ENCODE measurements at places on chromosomes 7 and 10.
A peak's percentile ranks its signal among the peaks of the same experiment; 100 is the strongest.

GRCh38 chr7:158613481-158613880 is 25.9 kb upstream of the PTPRN2 start:
- no peak for DNase-seq

GRCh38 chr10:33773253-33773573 is 438.7 kb upstream of the NRP1 start:
- no peak for DNase-seq

DNA sequence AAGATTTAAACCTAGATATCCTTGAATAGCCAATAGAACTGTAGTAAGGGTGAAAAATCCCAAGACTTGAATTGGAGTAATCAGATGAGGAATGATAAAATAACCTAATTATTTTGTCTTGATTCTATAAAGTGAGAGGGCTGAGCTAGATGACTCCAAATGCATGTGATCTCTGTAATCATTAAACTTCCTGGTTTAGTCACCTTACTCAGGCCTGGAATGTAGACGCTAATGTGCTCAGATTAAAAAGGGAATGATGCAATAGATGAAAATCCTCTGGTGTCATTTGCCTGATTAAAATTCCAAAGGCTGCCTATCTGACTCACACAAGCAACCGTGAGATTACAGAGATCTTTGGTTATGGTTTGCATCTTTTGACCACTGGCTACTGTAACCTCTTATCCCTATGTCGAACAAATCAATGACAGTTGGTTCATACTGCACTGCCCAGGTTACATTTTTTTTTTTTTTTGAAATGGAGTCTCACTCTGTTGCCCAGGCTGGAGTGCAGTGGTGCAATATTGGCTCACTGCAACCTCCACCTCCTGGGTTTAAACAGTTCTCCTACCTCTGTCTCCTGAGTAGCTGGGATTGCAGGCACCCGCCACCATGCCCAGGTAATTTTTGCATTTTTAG is 2.9 kb upstream of the HKDC1 start:
- no peak for DNase-seq

GRCh38 chr7:48182718-48183369 is 11.6 kb downstream of the ABCA13 start:
- no peak for DNase-seq

- no peak for DNase-seq
These were observed 1.4 kb downstream of the HOXA5 start for GRCh38 chr7:27141923-27142579.

GRCh38 chr10:11282661-11283060 is 265.0 kb downstream of the CELF2 start:
- DNase-seq, result no peak

- DNase-seq, result no peak
These were observed 37.4 kb upstream of the RSU1 start for GRCh38 chr10:16854623-16855022.

DNA sequence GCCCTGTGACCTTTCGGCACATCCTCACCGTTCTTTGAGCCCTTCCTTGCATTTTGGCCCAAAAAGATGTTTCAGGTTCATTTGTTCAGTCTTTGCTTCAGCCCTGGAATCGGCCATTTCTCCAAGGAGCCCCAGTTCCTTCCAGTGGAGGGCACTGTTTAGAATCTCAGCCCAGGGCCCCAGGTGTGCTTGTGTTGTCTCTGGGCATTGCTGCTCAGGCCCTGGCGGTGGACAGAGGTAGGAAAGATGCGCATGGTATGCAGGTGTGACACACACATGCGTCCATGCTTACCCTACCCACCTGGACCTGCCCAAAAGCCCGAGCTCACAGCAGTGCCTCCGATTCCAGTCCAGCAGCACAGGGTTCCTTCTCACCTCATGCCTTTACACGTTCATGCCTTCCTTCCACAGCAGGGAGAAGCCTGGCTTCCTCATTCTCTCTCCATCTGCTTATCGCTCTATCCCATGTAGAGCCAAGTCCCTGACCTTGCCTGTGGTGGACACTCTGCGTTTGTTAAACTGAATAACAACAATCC is 70.6 kb downstream of the LHPP start:
- DNase-seq, result no peak

DNA sequence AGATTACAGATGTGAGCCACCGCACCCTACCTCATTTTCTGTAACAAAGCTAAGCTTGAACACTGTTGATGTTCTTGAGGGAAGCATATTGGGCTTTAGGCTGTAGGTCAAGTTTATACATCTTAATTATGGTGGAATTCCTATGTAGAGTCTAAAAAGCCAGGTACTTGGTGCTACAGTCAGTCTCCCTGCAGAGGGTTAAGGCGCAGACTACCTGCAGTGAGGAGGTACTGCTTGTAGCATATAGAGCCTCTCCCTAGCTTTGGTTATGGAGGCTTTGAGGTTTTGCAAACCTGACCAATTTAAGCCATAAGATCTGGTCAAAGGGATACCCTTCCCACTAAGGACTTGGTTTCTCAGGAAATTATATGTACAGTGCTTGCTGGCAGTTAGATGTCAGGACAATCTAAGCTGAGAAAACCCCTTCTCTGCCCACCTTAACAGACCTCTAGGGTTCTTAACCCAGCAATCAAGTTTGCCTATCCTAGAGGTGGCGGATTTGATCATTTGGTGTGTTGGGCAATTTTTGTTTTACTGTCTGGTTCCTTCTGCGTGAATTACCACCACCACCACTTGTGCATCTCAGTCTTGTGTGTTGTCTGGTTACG is 6.0 kb downstream of the PPIA start:
- DNase-seq, result no peak

GRCh38 chr7:138170959-138171703 is 94.9 kb downstream of the AKR1D1 start:
- DNase-seq, result no peak

DNA sequence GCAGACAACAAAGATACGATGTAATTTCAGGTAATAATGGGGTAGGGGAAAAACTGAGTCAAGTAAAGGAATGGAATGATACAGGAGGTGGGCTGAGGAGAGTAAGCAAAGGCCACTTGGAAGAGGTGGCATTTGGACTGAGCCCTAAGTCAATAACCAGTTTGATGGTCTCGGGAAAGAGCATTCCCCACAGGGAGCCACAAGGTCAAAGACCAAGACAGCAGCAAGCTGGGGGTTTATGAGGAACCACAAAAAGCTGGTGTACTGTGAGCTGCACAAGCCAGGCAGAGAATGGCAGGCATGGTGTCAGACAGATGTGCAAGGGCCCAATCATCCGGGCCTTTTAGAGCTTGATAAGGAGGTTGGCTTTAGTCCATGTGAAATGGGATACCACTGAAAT is 98.7 kb downstream of the NOC3L start:
- DNase-seq, result no peak

GRCh38 chr7:121103579-121103978 is 115.1 kb downstream of the CPED1 start:
- no peak for DNase-seq

GRCh38 chr10:76285012-76285411 is 853.6 kb downstream of the LRMDA start:
- DNase-seq, result no peak

- peak; percentile 24 for DNase-seq
These were observed 35.9 kb upstream of the AP5Z1 start for GRCh38 chr7:4739528-4739992.

DNA sequence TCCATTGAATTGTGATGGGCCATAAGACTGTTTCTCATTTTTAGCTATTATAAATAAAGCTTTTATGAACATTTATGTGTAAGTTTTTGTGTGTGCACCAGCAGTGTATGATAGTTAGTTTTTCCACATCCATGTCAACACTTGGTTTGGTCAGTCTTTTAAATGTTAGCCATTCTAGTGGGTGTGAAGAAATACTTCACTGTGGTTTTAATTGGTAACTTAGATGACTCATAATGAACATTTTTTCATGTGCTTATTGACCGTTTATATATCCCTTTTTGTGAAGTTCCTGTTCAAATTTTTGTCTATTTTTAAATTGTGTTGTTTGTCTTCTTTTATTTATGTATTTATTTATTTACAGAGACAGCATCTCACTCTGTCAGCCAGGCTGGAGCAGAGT is 23.6 kb upstream of the PDK4 start:
- no peak for DNase-seq

GRCh38 chr10:129057856-129058663 is 409.0 kb upstream of the MGMT start:
- no peak for DNase-seq

- no peak for DNase-seq
These were observed 9.2 kb downstream of the TLX1 start for GRCh38 chr10:101140084-101140949.

DNA sequence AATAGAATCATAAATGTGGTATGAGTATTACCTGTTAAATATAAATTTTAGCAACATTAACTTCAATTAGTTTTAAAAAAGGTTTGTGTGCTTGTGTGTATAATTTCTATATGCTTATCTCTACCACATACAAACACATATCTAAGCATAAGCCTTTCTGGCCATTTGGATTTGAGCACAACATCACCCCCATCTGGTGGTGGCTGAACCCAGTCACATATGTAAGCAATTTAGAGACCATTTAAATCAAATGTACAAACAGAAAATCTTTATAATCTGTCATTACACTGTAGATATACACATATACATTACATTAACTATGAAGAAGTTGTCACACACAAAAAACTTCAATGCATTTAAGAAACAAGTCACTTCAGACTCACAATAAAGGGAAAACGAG is 31.7 kb downstream of the GPR22 start:
- DNase-seq, result no peak

DNA sequence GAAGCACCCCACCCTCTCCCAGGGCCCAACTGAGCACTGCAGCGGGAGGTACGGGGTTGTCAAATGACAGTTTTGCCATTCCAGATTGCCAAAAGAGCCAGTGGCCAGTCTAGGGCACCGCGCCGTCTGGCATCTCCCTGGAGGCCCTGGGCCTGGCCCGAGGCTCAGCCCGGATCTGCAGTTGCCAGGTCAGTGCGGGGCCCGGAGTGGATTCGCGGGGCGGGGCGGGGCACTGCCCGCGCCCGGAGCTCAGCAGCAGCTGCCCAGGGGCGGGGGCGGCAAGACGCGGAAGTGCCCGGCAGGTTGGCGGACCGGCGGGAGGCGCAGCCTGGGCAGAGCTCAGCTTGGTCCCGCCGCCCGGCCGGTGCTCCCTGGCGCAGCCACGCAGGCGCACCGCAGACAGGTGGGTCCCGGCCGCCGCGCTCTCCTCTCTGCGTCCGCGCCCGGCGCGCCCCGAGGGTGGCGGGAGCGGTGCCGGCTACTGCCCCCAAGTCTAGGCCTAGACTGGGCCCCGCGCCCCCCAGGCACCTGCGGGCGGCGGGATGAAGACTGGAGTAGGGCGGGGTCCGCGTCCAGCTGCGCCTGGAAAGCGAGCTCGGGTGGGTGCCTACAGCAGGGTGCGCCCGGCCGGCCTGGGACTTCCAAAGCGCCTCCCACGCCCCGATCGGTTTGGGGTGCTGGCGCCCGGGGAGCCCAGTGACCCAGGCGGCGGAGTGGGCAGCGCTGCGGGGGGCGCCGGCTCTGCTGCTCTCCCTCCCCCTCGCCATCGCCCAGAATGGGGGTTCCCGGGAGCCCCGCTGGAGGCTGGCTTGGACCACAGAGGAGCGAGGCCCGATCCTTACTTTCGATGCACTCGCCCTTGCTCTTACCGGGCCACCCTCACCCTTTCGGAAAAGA is at the start of gene IRF5:
Gene IRF5 (plus strand): TSS at position 281 of the 897 bp plus-strand sequence. CDS start 4,155 bp downstream, outside the sequence.
- DNase-seq, result no peak

- no peak for DNase-seq
These were observed 518.4 kb downstream of the CCSER2 start for GRCh38 chr10:84846658-84847316.

GRCh38 chr10:58870070-58870469 is 306.4 kb upstream of the PHYHIPL start:
- no peak for DNase-seq

- DNase-seq, result no peak
These were observed 129.9 kb downstream of the ABCA13 start for GRCh38 chr7:48301201-48301600.
